ENCODE measurements at places on chromosomes 1 and 21.

DNA sequence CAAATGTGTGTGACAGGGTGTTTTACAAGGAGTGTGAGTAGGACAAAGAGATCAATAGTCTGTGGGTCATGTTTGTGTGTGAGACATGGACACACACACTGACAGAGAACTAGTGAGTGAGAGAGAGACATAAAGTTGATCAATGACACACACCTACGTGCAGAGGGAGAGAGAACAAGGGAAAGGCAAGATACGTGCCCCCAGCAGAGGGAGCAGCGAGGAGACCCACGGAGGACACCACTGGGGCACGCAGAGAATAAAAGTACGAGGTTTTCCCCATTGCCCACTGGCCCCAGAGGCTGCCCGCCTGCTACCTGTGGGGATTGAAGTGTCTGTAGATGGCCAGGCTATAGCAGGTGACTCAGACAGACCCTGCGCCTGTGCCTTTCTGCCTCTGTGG is 130.2 kb upstream of the CSF3R start:
- no peak for DNase-seq

DNA sequence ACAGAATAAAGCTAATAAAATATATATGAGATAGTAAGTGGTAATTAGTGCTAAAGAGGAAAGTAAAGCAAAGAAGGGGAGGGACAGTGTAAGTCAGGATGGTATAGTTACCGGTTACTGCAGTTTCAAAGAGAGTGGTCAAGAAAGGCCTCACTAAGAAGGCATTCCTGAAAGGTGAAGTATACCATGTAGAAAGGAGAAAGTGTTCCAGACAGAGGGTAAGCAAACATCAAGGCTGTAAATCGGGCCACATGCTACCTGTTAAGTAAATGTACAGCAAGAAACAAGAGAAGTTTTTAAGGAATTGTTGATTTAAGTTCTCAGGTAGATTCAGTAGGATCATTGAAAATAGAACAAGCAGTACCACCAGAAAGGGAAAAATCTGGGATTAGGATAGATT is 9.7 kb downstream of the DESI2 start:
- no peak for DNase-seq

GRCh38 chr1:8047686-8048445 is 21.8 kb upstream of the ERRFI1 start:
- no peak for DNase-seq

DNA sequence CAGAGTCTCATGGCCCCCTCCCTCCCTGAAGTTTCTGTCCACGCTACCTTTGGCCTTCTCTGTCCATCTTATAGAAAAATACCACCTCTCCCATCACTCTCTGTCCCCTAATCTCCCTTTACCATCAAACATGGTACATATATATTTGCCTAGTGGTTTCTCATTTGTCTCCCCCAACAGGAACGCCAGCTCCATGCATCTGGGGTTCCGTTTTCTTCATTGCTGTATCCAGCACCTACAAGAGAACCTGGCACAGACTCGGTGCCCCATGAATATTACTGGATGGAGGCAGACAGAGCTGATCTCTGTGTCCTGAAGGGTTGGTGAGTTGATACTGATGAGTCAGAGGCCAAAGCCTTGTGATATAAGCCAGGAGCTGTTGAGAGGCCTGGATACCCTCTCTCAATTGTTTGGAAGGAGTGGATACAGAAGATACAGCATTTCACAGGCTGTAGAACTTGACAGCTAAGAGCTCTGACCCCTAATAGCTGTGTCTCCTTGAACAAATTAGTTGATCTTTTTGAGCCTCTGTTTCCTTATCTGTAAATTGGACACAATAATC is 21.9 kb downstream of the HEYL start:
- no peak for DNase-seq

- no peak for DNase-seq
Observed at GRCh38 chr1:23930861-23931490, 17.8 kb upstream of the CNR2 start.

DNA sequence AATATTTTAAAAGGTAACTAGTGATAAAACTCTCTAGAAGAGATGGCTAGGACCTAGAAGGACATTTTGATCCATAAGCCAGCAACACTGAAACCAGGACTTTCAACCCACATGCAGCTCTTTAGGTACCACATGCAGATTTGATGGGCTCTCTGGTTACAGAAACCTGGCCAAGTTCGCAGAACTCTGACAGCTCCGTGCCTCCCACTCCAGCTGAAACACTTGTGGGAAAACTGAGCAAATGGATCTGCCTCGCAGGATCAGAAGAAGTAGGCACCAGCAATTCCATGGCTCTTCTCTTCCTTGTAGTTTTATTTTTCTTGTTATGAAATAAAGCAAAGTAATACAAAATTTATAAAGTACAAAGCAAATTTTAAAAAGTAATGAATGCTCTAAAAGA is 58.5 kb downstream of the ST6GALNAC5 start:
- DNase-seq = no peak
